GM03348 (cell line): ENCODE measurements at places on chromosomes 3 and 15.

GRCh38 chr3:47432673-47433072 is 43.1 kb downstream of the SCAP start:
- no peak for DNase-seq

GRCh38 chr15:39598958-39599845 is 18.3 kb downstream of the THBS1 start:
- no peak for DNase-seq

- no peak for DNase-seq
These were observed 446.3 kb upstream of the NECTIN3 start for GRCh38 chr3:110625201-110625747.

GRCh38 chr3:177468816-177469215 is 271.5 kb upstream of the TBL1XR1 start:
- peak; percentile 32 for DNase-seq

DNA sequence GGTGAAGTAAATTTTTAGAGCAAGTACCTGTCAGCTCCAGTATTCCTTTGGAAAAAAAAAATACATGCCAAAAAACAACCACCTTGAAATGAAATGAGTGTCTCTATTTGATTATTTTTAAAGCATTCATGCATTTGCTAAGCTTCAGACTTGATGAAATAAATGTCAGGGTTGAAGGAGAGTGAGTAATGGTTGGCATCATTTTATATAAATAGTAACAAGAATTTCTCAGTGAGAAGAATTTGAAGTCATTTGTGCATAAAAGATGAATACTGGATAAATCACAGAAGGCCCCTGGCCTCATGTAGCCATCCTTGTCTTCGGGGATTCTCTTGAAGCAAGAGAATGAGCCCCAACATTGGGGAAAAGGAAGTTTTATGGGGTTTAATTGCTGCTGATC is 318.4 kb downstream of the LPP start:
- peak; percentile 12 for DNase-seq

- DNase-seq = no peak
These were observed 15.2 kb downstream of the MAGEF1 start for GRCh38 chr3:184696697-184697096.

GRCh38 chr15:60363087-60363549 is 34.7 kb downstream of the ANXA2 start:
- no peak for DNase-seq

DNA sequence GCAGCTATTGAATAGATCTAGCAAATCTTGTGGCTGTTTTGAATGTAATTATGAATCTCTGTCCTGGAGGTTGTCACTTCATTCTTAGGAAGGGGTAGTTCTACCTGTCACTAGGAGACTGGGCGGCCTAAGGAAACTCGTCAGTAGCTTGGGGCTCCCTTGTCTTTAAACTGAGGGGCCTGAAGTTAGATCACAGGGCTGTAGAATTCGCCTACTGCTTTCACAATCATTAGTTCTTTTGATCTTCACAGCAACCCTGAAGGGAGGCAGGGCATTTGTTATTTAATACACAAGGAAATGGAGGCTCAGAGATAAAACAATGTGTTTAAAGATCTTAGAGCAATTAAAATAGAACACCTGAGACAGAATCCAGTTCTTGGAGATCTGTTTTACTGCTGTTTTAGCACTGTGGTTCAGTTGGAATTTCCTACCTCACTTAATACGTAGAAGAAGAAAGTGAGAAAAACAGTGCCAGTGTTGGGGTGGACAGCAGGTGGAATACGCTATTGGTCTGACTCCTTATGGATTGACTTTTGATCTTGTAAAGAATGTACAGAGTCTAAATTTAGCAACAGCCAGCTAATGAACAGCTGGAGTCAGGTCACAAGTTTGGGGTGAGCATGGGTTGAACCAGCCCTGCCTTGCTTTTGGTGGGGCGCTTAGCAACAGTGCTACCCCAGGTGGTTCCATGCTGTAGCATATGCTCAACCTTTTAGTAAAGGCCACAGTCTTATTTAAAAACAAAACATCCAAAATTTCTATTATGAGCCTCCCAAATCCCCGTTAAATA is 71.4 kb upstream of the BHLHE40 start:
- DNase-seq = no peak

DNA sequence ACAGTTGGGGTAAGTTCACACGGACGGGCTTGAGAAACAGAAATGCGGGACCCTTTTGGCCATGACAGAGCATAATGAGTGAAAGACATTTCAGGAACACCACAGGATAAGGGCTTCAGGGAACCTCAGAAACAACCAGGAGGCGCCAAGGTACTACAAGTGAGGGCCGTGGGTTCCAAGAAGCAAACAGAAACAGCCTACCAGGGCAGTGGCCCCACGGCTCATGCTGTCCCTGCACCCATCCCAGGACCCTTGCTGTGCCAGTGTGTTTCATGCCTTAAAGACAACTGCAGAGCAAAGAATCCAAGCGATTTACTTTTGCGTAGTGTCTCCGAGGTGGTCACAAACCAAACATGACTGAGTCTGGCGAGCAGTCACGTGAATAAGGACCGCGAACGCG is 54.0 kb downstream of the RUBCN start:
- DNase-seq = no peak

DNA sequence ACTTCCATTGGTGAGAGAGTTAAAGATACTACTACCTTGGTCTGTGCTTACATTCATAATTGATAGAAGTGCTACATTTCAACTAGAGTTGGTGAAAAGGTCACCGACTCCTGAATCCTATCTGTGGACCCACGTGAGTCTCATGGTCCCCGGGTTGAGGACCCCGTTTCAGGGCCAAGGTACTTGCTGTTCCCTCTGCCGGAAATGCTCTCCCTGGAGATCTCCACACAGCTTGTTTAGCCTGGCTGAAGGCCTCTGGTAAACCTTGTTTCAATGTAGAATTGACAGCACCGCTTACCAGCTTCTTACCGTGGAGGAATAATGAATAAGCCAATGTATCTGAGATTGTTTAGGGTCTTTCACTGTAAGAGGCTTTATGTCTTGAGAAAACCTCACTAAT is 226.0 kb upstream of the GOLGA6L4 start:
- DNase-seq = no peak

DNA sequence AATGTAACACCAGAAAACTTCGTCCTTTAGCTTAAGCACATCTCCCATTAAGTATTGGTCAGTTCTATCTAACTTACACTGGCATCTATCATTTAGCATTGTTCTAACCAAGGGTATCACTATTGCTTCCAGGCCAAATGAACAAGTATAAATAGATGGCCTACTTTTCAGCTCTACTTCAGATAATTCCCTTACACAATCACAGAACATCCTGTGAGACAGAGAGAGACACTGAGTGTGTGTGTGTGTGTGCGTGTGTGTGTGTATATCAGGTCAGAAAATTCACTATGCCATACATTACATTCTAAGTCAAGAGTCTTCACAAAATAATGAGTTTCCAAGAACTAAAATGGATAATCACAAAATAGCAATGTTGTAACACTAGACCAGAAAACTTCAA is 39.1 kb downstream of the SCAPER start:
- DNase-seq = no peak

GRCh38 chr15:66165856-66166255 is 87.7 kb downstream of the MEGF11 start:
- no peak for DNase-seq

DNA sequence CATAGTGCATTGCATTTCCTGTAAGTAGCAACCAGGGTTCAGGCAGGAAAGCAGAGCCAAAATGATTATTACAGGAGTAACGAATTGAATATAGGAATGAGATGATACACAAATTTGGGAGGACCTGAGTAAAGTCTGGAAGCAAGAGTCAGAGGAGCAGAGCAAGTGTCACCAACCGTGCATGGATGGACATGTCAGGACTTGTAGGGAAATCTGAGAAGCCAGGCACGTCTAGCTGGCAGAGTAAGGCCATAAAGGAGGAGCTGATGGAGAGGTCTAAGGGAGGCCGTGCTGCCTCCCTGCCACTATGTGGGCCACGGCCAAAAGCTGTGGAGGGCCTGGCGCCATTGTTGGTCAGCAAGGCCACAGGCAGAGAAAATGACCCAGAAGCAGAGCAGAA is 22.4 kb downstream of the GJD2 start:
- no peak for DNase-seq

DNA sequence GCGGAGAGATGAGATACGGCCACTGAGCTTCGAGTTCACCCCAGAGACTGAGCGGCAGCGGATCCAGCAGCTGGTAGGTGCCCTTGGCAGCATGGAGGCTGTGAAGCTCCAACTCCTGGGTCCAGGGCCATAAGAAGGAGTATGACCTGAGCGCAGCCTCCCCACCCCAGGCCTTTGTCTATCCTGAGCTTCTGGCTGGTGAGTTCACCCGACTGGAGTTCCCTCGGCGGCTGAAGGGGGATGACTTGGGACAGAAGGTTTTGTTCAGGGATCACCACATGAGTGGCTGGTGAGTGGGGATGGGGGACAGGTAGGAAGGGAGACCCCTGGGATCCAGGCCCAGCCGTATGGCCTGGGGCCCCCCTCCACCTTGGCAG is 2.6 kb downstream of the PPM1M start:
- no peak for DNase-seq

DNA sequence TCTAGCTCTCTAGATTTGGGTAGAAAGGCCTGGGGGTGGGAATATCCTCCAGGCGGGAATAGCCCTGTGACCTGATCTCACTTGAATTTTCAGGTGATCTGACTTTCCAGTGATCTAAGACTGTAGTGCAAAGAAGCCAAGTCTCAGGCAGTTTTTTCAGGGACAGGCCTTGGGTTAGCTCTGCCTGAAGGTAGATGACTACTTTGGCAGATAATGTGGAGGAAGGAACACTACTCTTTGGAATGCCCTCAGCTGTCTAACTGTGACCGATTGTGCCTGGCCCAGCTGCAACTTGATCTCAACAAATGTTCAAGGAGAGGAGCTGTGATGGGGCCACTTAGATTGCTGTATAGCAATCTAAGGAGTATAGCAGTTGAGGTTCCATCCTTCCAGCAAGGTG is 193.7 kb downstream of the TCF12 start:
- no peak for DNase-seq

- no peak for DNase-seq
These were observed 30.7 kb downstream of the ATP13A5 start for GRCh38 chr3:193347521-193348501.

DNA sequence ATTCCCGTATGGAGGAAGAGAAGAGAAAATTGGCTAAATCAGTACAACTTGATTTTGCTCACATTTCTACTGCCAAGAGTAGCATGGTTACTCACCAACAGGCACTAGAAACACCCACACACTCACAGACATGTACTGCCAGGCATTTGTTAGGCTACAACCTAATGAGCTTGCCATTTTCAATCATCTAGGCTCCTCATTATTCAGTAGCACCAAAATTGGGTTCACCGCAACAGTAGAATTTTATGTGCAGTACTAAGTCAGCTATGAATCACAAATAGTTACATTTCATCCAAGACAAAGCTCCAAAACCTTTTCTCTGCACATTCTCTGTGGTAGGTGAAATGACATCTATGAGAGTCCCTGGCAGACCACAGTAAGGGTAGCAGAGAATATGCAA is 15.0 kb upstream of the THUMPD3 start:
- peak; percentile 75 for DNase-seq

DNA sequence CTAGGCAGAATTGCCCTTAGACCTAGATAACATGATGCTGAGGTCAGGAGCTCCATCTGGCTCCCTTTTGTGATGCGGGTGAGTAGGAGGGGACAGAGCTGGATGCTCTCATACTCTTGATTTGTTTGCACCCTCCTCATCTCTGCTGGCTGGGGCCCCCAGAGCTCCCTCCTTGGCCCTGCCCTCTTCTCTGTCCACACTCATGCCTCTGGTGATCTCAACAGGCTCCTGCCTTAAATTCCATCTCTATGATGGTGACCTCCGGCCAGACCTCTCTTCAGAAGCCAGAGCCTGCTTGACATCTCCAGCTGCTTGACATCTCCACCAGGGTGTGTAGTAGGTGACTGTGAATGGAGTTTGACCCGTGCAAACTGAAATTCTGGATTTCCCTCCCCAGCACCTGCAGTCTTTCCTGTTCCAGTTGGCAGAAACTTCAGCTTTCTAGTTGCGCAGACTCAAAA is 4.3 kb upstream of the FGD5 start:
- no peak for DNase-seq

DNA sequence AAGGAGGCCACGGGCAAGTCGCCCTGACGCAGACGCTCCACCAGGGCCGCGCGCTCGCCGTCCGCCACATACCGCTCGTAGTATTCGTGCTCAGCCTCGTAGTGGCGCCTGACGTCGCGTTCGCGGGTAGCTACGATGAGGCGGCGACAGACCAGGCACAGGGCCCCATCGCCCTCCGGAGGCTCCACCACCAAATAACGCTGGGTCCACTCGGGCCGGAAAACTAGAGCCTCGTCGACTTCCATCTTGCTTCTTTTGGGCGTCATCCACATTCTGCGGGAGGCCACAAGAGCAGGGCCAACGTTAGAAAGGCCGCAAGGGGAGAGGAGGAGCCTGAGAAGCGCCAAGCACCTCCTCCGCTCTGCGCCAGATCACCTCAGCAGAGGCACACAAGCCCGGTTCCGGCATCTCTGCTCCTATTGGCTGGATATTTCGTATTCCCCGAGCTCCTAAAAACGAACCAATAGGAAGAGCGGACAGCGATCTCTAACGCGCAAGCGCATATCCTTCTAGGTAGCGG is at the start of gene EPM2AIP1:
Gene EPM2AIP1, minus strand, starts transcription at position 326 of the 520 bp plus-strand sequence. Its CDS starts 54 bp downstream, at position 272.
- DNase-seq = peak; percentile 98

DNA sequence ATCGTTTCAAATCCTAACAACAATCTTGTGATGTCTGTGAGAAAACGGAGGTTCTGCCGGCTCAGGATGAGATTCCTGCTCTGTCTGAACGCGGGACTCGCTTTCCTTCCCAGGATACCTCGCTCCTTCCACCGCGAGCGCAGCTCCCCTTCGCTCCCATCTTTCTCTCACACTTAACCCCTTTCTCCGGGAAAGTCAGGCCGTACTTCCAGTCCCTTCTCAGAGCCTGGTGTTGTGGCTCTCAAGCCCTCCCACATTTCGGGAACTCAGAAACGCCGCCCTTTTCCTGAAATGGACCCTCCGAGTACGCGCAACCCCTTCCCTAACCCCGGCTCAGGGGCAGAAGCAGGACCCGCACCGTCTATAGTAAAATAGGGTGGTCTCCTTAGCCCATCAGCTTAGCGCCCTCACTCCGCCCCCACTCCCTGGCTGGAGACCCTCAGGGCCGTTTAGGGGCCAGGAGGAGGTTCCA is 378 bp upstream of the FEM1B start:
- peak; percentile 36 for DNase-seq

GRCh38 chr15:40353697-40354096 is 2.9 kb downstream of the PHGR1 start:
- DNase-seq = no peak

DNA sequence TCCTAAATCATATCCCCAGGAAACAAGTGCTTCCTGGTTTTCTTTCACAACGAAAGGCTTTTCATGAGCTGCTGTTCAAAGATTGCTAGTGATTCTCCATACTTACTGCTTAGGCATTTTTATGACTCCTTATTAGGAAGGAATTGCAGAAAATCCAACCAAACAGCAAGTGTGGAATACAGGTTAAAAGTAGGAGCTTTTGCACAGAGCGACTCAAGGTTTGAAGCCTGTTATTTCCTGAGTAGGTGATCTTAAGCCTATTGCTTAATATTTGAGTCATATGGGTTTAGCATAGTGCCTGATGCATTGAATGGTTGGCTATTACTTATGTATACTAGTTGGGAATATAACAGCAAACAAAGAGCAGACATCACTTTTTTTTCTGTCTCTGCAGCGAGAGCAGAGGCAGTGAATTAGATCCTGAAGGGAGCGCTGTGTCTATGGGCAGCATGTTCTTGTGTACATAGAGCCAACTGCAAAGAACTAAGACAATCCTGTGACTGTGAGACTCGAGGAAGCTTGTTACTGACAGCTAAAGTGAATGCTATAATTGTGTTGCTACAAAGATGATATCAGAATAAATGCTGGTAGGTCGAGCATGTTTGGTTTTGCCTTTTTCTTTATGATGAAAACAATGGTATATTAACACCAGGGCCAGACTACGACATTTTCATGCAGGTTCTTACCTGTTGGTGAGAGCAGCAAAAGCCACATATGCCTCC is 6.3 kb downstream of the TM4SF1 start:
- DNase-seq = peak; percentile 39
